Stimulated activated CD8-positive, alpha-beta memory T cell treated with anti-CD3 and anti-CD28 coated beads, Interleukin-4, amount 100 ng/mL, for 4 hours (primary cell): ENCODE measurements at places on chromosomes 16 and 17.

- DNase-seq, result no peak
Observed at GRCh38 chr17:77527836-77528505, 387.2 kb downstream of the SEC14L1 start.

DNA sequence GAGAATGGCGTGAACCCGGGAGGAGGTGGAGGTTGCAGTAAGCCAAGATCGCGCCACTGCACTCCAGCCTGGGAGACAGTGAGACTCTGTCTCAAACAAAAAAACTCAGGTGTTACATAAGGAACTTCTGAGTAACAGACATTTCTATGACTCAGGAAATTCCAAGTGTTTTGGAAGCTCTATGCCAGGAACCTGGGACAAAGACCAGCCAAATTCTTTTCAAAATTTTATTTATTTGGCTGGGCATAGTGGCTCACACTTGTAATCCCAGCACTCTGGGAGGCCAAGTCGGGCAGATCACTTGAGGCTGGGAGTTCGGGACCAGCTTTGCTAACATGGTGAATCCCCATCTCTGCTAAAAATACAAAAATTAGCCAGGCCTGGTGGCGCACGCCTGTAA, 5.2 kb upstream of the SH2B1 start:
- no peak for DNase-seq

GRCh38 chr17:2814481-2815341, 18.5 kb downstream of the RAP1GAP2 start:
- peak; percentile 90 for DNase-seq

GRCh38 chr16:27920391-27920891, 143.1 kb downstream of the GSG1L start:
- DNase-seq, result no peak

DNA sequence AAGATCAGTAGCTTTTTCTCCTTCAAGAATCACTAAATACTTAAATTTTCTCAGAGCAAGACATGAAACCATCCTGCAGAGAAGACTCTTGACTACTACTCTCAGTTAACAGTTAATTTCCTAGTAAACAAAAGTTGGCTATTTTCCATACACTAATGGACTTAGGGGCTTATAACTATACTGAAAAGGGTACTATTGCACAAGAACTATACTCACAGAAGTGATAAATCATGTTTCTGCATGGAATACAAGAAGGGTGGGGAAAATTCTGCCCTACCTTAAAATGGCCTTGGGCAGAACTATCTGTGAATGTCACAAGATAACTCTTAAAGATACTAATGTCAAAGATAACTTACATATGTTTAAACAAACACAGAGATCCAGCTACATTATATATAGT, 12.5 kb downstream of the ZNF652 start:
- no peak for DNase-seq
